Activated gamma-delta T cell treated with anti-CD3 and anti-CD28 coated beads, Interleukin-2, amount 50 U/mL, for 16 hours (primary cell): ENCODE measurements at places on chromosomes 2 and 18.

- DNase-seq: no peak
These were observed 70.2 kb upstream of the DOK6 start for GRCh38 chr18:69330385-69331005.

- no peak for DNase-seq
These were observed 813.0 kb downstream of the MBD2 start for GRCh38 chr18:53411511-53411910.

- no peak for DNase-seq
These were observed 184.0 kb downstream of the SCG2 start for GRCh38 chr2:223418131-223418530.

DNA sequence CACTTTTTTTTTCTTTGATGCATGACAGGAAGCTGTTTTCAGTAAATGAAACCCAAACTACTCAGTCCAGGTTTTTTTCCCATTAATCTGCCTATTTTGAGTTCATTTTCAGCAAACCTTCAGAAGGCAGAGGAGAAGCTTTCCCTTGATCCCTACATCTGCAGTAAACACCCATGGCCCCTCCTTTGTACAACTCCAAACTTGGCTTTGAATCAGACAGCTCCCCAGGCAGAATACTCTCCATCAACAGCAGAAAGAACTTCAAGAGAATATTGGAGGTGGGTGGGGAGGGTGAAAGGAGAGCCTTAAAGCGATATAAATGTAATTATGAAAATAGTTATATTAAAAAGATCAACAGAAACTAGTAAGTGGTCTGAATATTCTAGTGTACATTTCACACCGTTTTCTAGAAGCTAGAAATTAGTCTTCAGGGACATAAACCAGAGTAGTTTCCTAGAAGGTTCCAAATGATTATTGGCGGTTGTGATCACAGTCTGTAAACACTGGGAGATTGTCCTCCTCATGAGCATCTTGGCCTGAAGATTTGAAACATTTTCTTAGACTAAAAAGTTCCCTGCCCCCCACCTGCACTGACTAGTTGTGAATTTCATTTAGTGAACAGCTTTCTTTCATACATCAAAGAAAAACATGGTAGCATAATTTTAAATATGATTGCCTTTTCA is 75.1 kb upstream of the STK39 start:
- DNase-seq: no peak

DNA sequence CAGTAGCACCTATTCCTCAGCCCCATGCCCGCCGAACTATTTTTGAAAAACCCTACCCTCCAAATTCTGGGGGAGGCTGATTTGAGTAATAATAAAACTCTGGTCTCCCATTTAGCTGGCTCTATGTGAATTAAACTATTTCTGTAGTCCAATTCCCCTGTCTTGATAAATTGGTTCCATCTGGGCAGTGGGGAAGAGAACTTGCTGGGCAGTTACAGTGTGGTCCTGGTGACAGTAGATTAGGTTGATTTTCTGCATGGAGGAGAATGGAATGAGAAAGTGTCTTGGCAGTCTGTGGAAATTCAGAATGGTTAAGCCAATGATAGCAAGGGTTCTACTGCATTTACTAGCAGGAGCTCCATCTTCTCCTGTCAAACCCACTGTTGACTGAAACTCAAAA is 95.0 kb downstream of the SPP2 start:
- DNase-seq: no peak

DNA sequence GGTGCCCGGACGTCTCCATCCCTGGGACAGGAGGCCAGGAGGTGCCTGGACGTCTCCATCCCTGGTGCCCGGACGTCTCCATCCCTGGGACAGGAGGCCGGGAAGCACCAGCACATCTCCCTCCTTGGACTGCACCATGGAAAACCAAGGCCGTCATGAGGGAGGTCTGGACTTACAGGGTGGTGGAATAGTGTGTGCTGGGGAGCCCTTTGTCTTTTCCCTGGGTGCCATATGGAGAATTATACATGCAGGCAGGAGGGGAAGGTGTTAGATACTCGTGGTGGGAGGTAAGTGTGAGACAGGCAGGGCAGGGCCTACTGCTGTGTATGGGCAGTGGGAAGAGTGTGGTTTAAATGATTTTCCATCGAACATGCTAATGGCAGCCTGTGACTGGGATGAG is 52.9 kb downstream of the RTP5 start:
- DNase-seq: no peak

GRCh38 chr2:387980-388421 is 100.1 kb upstream of the ALKAL2 start:
- no peak for DNase-seq

GRCh38 chr2:70009762-70010575 is 48.5 kb upstream of the ASPRV1 start:
- DNase-seq: no peak

DNA sequence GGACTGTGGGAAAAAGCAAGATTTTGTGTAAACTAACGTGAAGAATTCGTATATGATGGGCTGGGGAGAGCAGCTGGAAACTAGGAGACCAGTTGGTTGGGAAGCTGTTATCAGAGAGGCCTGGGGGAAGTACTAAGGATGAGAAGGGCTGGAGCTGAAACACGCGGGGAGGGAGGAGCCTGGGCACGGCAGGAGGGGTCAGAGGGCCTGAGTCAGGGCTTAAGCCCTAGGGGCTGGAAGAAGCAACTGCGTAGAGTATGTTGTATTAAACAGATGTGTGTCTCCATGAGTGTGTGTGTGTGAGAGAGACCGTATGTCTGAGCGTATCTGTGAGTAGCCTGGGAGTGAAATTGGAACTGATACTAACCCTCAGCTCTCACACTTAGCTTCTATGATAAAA is 8.4 kb downstream of the POMC start:
- DNase-seq: no peak

- DNase-seq: no peak
These were observed 257.2 kb upstream of the SYT4 start for GRCh38 chr18:43534511-43534910.

DNA sequence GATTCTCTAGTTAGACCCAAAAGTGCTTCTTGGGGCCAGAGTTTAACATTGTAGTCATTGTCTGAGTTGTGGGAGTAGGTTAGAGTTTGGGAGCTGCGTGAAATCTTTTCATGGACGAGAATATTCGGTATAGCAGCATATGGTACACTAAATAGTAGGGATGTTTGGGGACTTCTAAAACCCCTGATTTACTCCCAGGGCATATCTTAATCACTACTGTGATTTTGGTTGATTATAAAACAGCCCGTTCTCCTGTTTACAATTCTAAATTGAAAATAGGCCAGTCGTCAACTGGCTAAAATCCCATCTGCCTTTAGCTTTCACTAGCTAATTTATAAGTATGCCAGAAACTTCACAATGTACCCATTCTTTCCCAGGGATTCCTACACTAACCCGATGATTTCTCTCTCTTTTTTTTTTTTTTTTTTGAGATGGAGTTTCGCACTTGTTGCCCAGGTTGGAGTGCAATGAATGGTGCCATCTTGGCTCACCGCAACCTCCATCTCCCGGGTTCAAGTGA is 44.3 kb downstream of the MOB4 start:
- DNase-seq: no peak

DNA sequence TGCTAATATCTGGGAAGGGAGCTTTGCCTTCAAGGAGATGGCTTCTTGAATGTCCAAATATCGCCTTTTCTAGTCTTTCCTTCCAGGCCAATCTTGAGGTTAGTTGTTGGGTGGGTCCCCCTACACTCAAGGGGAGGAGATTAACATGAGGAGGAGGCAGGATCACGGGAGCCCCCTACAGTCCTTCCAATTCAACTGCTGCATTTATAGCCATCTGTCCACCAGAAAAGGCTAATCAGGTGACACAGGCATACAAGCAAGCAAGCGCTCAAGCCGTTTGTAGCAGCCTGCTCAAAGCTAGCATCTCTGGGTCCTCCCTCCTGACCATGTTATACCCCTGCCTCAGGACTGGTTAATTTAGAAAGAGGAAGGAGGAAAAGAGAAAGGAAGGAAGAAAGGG is 87.6 kb downstream of the MRPS9 start:
- DNase-seq: no peak
